Astrocyte (in vitro differentiated cells and primary cell): ENCODE measurements at places on chromosomes 5 and 9. TPM values are rescaled to one million over a fixed set of nuclear protein-coding genes. Genes with fewer than 3 reads are reported as not detected.
A peak's percentile ranks its signal among the peaks of the same experiment; 100 is the strongest.

GRCh38 chr5:72065751-72066255, 41.5 kb upstream of the MAP1B start:
- peak; percentile 33 for DNase-seq
- no peak overlapping the region for H3K4me3 ChIP-seq
- peaks cover 3% of the 10 kb centered on the region for H3K27me3 ChIP-seq
- H3K27ac ChIP-seq, result peak overlapping the region; percentile 32
- peaks cover 30% of the 10 kb centered on the region for H3K4me1 ChIP-seq

- H3K27ac ChIP-seq, result no peak overlapping the region
- no peak overlapping the region for H3K4me3 ChIP-seq
- H3K4me1 ChIP-seq, result no peaks in the 10 kb centered on the region
- H3K36me3 ChIP-seq, result no peaks in the 10 kb centered on the region
Measured at GRCh38 chr5:91178461-91178860, 204.7 kb downstream of the ARRDC3 start.

GRCh38 chr9:120412425-120412951, 167.5 kb downstream of the CDK5RAP2 start:
- peaks cover 3% of the 10 kb centered on the region for H3K4me1 ChIP-seq
- peak overlapping the region; percentile 51 for H3K27ac ChIP-seq
- H3K4me3 ChIP-seq, result no peak overlapping the region
- H3K36me3 ChIP-seq, result peaks cover 2% of the 10 kb centered on the region
- H3K27me3 ChIP-seq, result no peaks in the 10 kb centered on the region

GRCh38 chr9:87340391-87340790, 157.3 kb upstream of the DAPK1 start:
- no peak overlapping the region for H3K4me3 ChIP-seq
- H3K36me3 ChIP-seq, result no peaks in the 10 kb centered on the region
- DNase-seq, result no peak
- no peak overlapping the region for H3K27ac ChIP-seq
- peaks cover 13% of the 10 kb centered on the region for H3K27me3 ChIP-seq
- H3K4me1 ChIP-seq, result peaks cover 10% of the 10 kb centered on the region

GRCh38 chr5:90709323-90710155, 150.9 kb downstream of the ADGRV1 start:
- peak overlapping the region; percentile 23 for H3K27ac ChIP-seq
- no peak overlapping the region for H3K4me3 ChIP-seq

DNA sequence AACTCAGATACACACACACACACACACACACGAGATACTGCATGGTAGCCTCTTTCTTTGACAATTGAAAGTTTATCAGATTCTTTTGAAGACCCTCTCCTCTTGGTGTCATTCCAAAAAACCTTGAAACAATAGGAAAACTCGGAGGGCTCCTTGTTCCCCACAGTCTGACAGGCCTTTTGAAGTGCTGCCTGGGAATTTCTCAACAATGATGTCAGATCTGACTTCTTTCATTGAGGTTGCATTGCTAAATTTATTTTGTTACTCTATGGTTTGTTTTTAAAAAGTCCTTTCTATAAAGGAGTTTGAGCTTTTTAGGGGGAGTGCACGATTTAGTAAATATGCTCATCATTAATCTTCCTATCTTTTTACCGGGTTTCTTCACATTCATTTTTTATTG, 583.9 kb downstream of the SEMA5A start:
- H3K27me3 ChIP-seq, result no peaks in the 10 kb centered on the region
- H3K27ac ChIP-seq, result no peak overlapping the region
- H3K36me3 ChIP-seq, result no peaks in the 10 kb centered on the region
- H3K4me1 ChIP-seq, result no peaks in the 10 kb centered on the region

- H3K27me3 ChIP-seq, result no peaks in the 10 kb centered on the region
- no peaks in the 10 kb centered on the region for H3K4me1 ChIP-seq
- H3K4me3 ChIP-seq, result no peak overlapping the region
- H3K27ac ChIP-seq, result no peak overlapping the region
- DNase-seq, result no peak
Measured at GRCh38 chr5:6395621-6396020, 17.3 kb upstream of the MED10 start.

GRCh38 chr5:16603295-16603694, 13.5 kb downstream of the RETREG1 start:
- H3K4me1 ChIP-seq, result no peaks in the 10 kb centered on the region
- no peak for DNase-seq
- H3K27me3 ChIP-seq, result peaks cover 2% of the 10 kb centered on the region
- no peak overlapping the region for H3K4me3 ChIP-seq
- no peak overlapping the region for H3K27ac ChIP-seq

- H3K27ac ChIP-seq, result no peak overlapping the region
- no peak for DNase-seq
- no peak overlapping the region for H3K4me3 ChIP-seq
- peaks cover 10% of the 10 kb centered on the region for H3K27me3 ChIP-seq
- no peaks in the 10 kb centered on the region for H3K36me3 ChIP-seq
- peaks cover 6% of the 10 kb centered on the region for H3K4me1 ChIP-seq
Measured at GRCh38 chr9:78557540-78557939, 260.6 kb downstream of the PSAT1 start.

DNA sequence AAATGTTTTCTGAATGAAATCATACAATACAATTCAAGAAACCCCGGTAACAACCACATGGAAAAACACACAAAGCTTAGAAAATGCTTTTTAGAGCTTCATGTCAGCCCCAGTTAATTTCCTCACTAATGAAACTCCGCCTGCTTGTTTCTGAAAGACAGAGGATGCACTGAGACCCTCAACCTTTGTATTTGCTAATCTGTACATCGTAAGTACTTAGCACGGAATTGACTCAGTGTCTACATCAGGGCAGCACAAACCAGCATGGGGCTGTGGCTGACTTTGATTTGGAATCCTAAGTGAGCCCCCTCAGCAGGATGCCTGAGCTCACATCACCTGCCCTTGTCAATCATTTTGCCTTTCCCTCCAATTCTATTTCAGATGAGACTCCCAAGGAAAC, 499.1 kb upstream of the MPDZ start:
- H3K27me3 ChIP-seq, result no peaks in the 10 kb centered on the region
- DNase-seq, result peak; percentile 41
- H3K36me3 ChIP-seq, result no peaks in the 10 kb centered on the region
- H3K4me3 ChIP-seq, result no peak overlapping the region

GRCh38 chr5:144638787-144639186, 468.1 kb downstream of the KCTD16 start:
- H3K4me1 ChIP-seq, result no peaks in the 10 kb centered on the region
- no peak for DNase-seq
- no peak overlapping the region for H3K27ac ChIP-seq
- no peaks in the 10 kb centered on the region for H3K27me3 ChIP-seq

- H3K36me3 ChIP-seq, result no peaks in the 10 kb centered on the region
- H3K27ac ChIP-seq, result no peak overlapping the region
- no peak for DNase-seq
- no peak overlapping the region for H3K4me3 ChIP-seq
- H3K4me1 ChIP-seq, result peaks cover 7% of the 10 kb centered on the region
Measured at GRCh38 chr9:125258832-125259534, 2.6 kb upstream of the GAPVD1 start.

DNA sequence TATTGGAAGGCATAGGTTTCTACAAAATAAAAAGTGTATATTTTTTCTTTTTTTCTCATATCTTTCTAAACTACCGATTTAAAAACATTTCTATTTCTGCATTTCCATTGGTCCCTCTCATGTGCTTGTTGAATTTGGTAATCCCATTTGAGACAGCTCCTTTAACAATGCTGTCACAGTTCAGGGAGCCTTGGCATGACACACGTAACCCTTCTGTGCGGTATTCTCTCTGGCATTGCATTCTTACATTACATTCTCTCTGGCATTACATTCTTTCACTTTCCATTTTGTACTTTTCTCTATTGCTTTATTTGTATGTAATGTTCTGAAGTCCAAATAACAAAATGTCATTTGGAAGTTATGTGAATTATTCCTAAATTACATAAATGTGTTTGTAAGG, 150.7 kb upstream of the RASGRF2 start:
- H3K4me3 ChIP-seq, result no peak overlapping the region
- no peaks in the 10 kb centered on the region for H3K27me3 ChIP-seq
- H3K4me1 ChIP-seq, result no peaks in the 10 kb centered on the region
- DNase-seq, result no peak
- H3K36me3 ChIP-seq, result peaks cover 4% of the 10 kb centered on the region

GRCh38 chr9:114631166-114631565, 20.1 kb downstream of the TMEM268 start:
- no peaks in the 10 kb centered on the region for H3K27me3 ChIP-seq
- H3K4me1 ChIP-seq, result no peaks in the 10 kb centered on the region
- no peak overlapping the region for H3K27ac ChIP-seq
- no peaks in the 10 kb centered on the region for H3K36me3 ChIP-seq

- no peaks in the 10 kb centered on the region for H3K4me1 ChIP-seq
- DNase-seq, result no peak
- no peak overlapping the region for H3K4me3 ChIP-seq
- H3K27me3 ChIP-seq, result peaks cover 2% of the 10 kb centered on the region
- no peak overlapping the region for H3K27ac ChIP-seq
Measured at GRCh38 chr5:114447084-114447773, 85.4 kb downstream of the KCNN2 start.

DNA sequence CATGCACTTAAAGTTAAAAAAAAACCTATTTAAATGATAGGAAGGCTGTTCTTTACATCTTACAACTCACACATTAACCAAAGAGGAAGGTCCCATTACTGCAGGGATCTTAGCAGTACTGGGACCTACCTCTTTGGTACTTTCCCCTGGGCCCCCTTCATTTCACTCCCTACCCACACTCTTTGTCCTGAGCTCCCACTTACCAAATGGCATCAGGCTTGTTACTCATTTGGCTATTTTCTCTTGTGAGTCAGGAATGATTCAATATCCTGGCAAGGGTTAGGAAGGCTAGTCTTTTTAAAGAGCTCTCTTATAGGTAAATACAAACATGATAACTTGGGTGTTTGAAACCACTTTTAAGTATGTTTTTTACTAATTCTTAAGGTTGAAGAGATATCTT, 117.4 kb upstream of the ELL2 start:
- no peak overlapping the region for H3K4me3 ChIP-seq
- H3K4me1 ChIP-seq, result peaks cover 22% of the 10 kb centered on the region
- H3K27me3 ChIP-seq, result no peaks in the 10 kb centered on the region

- no peak overlapping the region for H3K27ac ChIP-seq
- H3K36me3 ChIP-seq, result no peaks in the 10 kb centered on the region
- no peaks in the 10 kb centered on the region for H3K4me1 ChIP-seq
- H3K27me3 ChIP-seq, result no peaks in the 10 kb centered on the region
- no peak overlapping the region for H3K4me3 ChIP-seq
Measured at GRCh38 chr5:61687371-61687770, 355.3 kb downstream of the ZSWIM6 start.

DNA sequence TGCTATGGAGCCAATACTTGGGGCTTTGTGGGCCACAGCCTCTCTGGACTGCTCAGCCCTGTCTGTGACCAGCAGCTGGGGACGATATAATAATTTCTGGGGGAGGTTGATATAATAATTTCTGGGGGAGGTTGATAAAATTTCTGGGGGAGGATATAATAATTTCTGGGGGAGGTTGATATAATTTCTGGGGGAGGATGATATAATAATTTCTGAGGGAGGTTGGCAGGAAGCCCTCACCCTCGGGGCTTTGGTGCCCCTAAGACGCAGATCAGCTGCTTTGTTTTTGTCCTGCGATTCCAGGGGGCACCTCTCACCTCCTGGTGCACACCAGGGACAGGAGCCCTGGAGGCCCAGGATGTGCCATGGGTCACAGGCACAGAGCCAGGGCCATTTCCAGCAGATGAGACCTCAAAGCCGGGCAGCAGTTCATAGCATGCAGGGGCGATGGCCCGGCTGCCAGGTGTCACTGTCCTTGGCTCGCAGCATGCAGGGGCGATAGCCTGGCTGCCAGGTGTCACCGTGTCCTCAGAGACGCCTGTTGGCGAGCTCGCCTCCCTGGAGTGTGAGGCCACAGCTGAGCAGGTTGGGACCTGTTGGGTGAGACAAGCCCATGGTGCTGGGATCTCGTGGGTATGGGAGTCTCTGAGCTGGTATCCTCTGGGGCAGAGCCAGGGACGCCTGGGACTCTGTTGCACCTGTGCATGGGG, 3.8 kb upstream of the TOR4A start:
- H3K27me3 ChIP-seq, result no peaks in the 10 kb centered on the region
- peaks cover 14% of the 10 kb centered on the region for H3K4me1 ChIP-seq
- no peak overlapping the region for H3K4me3 ChIP-seq
- peaks cover 8% of the 10 kb centered on the region for H3K36me3 ChIP-seq
- no peak for DNase-seq

DNA sequence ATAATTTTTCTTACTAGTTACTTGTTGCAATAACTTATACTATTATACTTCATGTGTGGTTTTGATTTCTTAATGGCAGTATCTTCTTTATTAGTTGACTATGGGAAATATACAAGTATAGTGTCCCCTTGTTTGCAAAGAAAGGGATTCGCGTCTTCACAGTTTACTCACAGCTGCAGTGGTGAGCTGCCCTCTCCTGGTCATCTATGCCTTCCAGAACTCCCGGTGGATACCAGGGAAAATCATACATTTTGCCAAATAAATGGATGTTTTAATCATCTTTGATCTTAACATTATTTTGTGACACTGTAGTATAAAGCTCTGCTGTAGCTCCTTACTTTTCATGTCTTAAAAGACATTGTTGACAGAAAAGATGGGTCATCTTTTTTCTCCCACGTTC, 142.0 kb downstream of the ZCCHC7 start:
- no peaks in the 10 kb centered on the region for H3K4me1 ChIP-seq
- no peak for DNase-seq
- no peaks in the 10 kb centered on the region for H3K36me3 ChIP-seq

DNA sequence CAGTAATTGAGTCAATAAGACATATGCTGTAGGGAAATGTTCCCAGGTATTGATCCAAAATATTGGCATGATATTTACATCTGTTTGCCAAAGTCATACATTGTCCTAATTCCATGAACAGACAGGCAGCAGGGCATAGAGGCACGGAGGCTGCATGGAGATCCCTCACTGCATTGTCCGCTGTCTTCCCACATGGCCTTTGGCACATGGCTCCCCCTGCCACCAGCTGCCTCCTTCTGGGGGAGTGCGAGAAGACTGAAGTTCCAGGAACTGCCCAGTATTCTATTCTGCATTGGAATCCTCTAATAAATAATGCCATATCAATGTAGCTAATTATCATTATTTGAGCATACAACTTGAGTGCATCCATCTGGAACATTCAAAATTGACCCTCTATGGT, 269.0 kb downstream of the FBXL7 start:
- no peaks in the 10 kb centered on the region for H3K36me3 ChIP-seq
- no peak for DNase-seq
- no peak overlapping the region for H3K4me3 ChIP-seq

Gene DCTN3
- 93.0 and 94.8 TPM in 2 replicates for total RNA-seq

Gene NR2F1
- 4.3 and 5.1 TPM in 2 replicates for total RNA-seq

Gene RNF183
- total RNA-seq, result not detected in 2 replicates

Gene OR1J2
- not detected in 2 replicates for total RNA-seq

Gene PLAC8L1
- total RNA-seq, result 2.0 and 2.7 TPM in 2 replicates

Gene PCDHGA11
- total RNA-seq, result 5.3 and 5.8 TPM in 2 replicates
